Fibroblast of the aortic adventitia (primary cell): ENCODE measurements at places on chromosomes 6 and 20. TPM values are rescaled to one million over a fixed set of nuclear protein-coding genes. Genes with fewer than 3 reads are reported as not detected.

DNA sequence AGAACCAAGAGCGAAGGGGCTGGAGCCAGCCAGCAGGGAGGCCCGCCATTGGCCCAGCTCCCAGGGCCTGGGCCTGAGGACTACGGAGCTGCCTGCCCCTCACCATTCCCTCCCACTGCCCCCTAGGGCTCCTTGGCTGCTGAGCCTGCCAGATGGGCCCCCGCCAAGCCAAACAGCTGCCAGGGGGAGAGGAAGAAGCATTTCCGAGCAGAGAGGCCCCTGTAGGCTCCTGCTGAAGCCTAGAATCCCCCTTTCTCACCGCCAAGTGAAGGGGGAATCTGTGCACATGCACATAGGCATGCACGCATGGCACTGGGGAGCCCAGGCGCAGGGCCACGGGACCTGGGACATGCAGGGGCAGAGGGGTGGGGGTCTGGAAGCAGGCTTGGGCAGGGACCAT lies 28.5 kb upstream of the MRPS18A start:
- peak; percentile 28 for DNase-seq

DNA sequence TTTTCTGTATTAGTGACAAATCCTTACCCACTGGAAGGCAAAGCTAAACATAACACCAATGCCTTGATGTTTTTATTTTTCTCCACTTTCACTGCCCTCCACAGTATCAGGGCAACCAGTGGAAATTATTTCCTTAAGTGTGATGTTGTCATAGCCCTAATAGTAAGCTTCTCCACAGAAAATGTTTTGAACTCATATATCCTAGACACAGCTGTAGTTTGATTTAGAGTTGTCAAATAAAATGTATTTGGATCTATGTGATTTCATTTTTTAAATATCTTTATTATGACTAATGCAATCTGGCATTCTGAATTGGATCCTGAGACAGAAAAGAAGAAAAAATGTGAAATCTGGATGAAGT lies 70.9 kb upstream of the UFL1 start:
- DNase-seq, result no peak

DNA sequence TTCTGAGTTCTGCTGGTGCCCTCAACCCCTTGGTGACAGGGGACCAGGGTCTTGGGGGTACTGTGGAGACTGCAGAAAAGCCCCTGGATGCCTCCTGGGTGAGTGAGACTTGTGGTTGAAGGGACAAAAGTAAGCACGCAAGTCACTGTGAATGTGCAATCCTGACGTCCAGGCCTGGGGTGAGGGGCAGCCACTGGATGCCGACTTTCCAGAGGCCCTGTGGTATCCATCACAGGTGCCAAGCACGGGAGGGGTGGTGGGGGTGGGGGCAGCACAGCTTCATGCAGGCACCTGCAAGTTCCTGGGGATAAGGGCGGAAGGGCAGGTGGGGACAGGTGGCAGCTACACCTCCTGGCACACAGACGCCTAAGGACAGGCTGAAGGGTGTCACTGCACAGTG lies 20.1 kb upstream of the UBE2V1 start:
- DNase-seq, result no peak

- DNase-seq, result no peak
These were observed 173.9 kb downstream of the LRFN2 start for GRCh38 chr6:40413239-40413638.

GRCh38 chr20:3380228-3381070 lies 27.0 kb downstream of the DNAAF9 start:
- no peak for DNase-seq

DNA sequence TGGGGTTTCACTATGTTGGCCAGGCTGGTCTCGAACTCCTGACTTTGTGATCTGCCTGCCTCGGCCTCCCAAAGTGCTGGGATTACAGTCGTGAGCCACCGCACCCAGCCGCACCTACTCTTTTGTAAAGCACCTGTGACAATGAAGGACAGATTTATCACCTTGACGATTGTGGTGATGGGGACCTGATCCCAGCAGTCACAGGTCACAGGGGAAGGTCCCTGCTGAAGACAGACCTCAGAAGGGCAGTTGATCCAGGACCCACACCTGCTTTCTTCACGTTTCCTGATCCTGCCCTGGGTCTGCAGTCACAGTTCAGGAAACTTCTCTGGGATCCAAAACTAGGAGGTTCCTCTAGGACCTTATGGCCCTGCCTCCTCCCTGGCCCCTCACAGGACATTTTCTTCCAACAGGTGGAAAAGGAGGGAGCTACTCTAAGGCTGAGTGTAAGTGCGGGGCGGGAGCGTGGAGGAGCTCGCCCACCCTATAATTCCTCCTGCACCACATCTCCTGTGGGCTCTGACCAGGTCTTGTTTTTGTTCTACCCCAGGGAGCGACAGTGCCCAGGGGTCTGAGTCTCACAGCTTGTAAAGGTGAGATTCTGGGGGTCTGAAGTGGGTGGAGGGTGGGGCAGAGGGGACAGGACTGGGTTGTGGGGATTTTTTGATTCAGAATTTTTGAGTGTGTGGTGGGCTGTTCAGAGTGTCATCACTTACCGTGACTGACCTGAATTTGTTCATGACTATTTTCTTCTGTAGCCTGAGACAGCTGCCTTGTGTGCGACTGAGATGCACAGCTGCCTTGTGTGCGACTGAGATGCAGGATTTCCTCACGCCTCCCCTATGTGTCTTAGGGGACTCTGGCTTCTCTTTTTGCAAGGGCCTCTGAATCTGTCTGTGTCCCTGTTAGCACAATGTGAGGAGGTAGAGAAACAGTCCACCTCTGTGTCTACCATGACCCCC lies 3.0 kb downstream of the HLA-E start:
- DNase-seq, result no peak

GRCh38 chr20:37468886-37469285 lies 52.2 kb upstream of the NNAT start:
- DNase-seq, result no peak

GRCh38 chr6:71537717-71538116 lies 249.1 kb downstream of the OGFRL1 start:
- DNase-seq, result peak; percentile 71

DNA sequence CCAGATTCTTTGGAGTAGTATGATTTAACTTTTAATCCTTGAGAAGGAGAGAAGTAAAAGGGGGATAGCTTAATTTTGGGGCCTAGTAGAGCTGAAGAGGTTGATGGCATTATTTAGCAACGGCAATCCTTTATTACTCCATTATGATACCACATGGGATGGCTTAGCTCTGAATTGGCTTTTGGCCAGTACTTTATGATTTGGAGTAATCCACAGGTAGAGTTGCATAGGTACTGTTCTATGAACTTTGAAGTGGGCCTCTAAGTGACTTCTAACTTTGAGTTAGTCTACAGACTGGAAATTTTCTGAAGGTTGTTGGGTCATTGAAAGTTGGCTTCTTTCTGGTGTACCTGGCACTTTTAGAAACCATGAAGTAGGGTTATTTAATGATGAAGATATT lies 11.6 kb downstream of the YWHAB start:
- DNase-seq, result no peak

DNA sequence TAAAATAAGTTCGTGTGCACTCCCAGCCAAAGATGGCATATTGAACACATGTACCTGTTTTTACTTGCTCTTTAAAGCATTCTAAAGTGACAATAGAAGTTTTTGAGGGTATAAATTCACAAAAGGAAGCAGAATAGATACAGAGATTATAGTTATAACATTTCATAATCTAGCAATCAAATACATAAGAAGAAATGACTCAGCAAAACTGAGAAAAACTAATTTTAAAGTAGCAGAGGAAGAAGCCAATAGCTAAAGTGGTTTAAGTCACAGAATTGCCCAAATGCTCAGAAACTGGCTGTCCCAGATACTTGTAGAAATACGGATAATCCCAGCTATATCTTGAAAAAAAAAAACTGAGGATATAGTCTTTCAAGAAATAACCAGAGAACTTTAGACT lies 49.2 kb upstream of the TBC1D32 start:
- DNase-seq, result no peak

GRCh38 chr6:113873043-113873667 lies 16.0 kb downstream of the MARCKS start:
- DNase-seq, result no peak

GRCh38 chr6:131023834-131024504 lies 39.1 kb downstream of the EPB41L2 start:
- peak; percentile 89 for DNase-seq

DNA sequence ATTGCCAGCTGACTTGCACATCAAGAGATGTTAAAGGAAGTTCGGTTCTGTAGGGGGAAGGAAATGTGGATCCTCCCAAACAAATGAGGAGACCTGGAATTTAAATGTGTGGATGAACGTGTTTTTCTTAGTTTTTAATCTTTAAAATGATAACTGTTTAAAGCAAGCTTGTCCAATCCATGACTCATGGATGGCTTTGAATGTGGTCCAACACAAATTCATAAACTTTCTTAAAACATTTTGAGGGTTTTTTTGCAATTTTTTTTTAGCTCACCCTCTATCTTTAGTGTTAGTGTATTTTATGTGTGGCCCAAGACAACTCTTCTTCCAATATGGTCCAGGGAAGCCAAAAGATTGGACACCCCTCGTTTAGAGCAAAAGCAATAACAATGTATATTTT lies 12.6 kb downstream of the TUBB2B start:
- DNase-seq, result peak; percentile 76

- no peak for DNase-seq
These were observed 105.3 kb downstream of the HMGCLL1 start for GRCh38 chr6:55473722-55474121.

- no peak for DNase-seq
These were observed 12.6 kb downstream of the SERPINB6 start for GRCh38 chr6:2958776-2959175.

DNA sequence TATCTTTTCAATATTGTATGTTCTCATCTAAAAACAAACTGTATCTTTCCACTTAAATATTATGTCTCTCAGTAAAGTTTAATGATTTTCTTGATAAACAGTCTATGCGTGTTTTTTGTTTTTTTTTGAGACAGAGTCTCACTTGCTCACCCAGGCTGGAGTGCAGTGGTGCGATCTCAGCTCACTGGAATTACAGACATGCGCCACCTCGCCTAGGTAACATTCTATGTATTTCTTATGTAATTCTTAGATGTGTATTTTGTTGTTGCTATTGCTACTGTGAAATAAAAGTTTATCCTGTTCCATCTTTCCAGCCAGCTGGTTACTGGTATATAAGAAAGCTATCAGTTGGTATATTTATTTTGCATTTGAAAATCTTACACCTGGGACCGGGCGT lies 29.4 kb downstream of the ABHD12 start:
- DNase-seq, result peak; percentile 7

GRCh38 chr6:101705866-101706265 lies 312.4 kb downstream of the GRIK2 start:
- peak; percentile 23 for DNase-seq

GRCh38 chr20:42978184-42978974 lies 211.3 kb downstream of the PTPRT start:
- DNase-seq, result no peak

DNA sequence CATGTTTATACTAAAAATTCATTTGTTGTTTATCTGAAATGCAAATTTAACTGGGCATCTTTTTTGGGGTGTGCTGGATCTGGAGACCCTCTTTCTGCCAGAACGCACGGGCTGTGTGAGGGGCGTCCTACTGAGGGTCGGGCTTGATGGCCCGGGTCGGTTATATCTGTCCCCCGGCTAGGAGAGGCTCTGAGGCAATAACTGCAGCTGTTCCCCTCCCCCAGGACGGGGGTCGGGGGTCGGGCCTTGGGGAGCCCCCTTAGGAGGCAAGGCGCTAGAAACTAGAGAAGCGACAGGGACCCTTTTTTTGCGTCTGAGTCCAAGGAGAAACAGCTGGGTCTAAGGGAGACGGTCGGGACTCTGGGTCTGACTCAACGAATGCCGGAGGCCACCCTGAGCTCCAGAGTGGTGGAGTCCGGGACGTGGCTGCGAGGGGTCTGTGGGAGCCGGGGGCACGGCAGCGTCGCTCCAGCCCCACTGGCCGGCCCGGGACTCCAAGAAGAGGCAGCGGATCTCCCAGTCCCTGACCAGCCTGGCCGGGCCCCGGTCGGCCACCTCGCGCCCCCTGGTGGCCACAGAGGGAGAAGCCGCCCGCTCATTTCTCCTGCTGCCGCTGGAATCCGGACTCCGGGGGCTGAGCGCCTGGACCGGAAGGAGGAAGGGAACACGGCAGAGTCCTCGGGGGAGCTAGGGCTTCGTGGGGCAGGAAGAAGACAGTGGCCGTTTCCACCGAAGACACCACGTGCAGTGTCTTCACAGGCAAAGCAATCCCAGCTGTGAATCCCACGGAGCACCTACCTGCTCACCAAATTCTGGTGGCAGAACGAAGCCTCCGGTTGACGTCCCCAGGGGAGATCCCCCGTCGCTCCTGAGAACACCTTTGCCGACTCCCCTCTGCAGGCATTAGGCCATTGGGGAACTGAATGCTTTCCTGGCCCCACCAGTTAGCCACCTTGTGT lies 24.0 kb upstream of the SCML4 start:
- DNase-seq, result peak; percentile 73

- no peak for DNase-seq
These were observed 4.2 kb downstream of the HLA-G start for GRCh38 chr6:29831776-29832175.

GRCh38 chr6:31114970-31115849 lies 610 bp downstream of the PSORS1C1 start:
- DNase-seq, result peak; percentile 66

The DDR1 gene
- total RNA-seq, result 7.7 and 41.9 TPM in 2 replicates

The FNDC1 gene
- total RNA-seq, result 0.16 and 1.6 TPM in 2 replicates

The IRF4 gene
- total RNA-seq, result 2.3 TPM in 1 of 2 replicates, not detected in the other

The TCF21 gene
- 2.9 and 5.0 TPM in 2 replicates for total RNA-seq

The VWA7 gene
- 0.36 and 0.90 TPM in 2 replicates for total RNA-seq

The ASIP gene
- not detected in 2 replicates for total RNA-seq

The SLC35F1 gene
- not detected in 2 replicates for total RNA-seq
